ENCODE measurements at places on chromosomes 4 and X. TPM values are rescaled to one million over a fixed set of nuclear protein-coding genes. Genes with fewer than 3 reads are reported as not detected.

F9 gene
- not detected for total RNA-seq

CACNA1F gene
- total RNA-seq = 0.25 TPM

UGT8 gene
- 0.25 TPM for total RNA-seq

BANK1 gene
- total RNA-seq = 1.5 TPM

HEPH gene
- total RNA-seq = 8.6 TPM

All from vagina (tissue), 2 donors.